ENCODE measurements at places on chromosomes 5 and 9.

GRCh38 chr9:22286661-22287060 lies 160.0 kb upstream of the DMRTA1 start:
- DNase-seq: no peak

DNA sequence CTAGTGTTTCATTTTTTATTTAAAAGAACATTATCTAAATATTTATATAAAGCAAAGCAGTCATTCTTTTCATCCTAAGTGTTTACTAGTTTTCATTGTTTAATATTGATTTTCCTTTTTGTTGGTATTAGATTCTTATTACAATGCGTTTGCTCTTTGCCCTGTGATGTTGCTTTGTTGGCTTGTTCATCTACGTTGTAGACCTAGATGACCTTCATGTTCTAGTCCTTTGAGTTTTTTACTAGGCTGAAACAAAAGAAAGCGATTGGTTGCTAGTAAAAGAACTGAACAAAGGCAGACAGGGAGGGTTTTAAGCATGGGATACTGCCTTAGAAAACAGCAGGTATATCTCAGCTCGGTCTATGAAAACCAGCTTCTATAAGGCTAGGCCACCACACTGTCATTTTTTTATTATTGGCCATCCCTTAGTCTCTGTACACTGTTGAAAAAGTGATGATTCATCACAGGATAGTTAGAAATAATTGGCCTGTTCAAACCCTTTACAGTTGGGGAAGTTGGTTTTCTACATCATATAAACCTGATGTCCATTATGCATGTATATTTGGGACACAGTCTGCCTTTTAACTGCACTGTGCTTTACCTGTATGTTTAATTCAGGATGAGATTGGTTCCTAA lies 119.0 kb downstream of the ZCCHC7 start:
- no peak for DNase-seq

DNA sequence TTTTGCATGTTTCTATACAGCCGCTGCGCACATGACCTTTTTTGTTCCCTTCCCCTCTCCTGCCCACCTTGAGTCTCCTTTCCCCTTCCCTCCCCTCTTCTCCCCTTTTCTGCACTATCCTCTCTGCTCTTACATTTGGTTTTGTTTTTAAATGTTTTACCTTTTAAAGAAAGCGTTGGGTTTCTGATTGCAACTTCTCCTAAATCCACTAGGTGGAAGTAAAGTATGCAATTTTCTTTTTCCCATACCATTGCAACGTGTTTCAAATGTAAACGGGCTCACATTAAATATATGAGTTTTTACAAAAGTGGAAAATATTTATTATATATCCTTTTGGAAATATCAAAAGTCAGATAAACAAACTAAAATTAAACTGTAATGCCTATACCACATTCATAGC lies 500.9 kb downstream of the DIRAS2 start:
- DNase-seq: peak; percentile 22

DNA sequence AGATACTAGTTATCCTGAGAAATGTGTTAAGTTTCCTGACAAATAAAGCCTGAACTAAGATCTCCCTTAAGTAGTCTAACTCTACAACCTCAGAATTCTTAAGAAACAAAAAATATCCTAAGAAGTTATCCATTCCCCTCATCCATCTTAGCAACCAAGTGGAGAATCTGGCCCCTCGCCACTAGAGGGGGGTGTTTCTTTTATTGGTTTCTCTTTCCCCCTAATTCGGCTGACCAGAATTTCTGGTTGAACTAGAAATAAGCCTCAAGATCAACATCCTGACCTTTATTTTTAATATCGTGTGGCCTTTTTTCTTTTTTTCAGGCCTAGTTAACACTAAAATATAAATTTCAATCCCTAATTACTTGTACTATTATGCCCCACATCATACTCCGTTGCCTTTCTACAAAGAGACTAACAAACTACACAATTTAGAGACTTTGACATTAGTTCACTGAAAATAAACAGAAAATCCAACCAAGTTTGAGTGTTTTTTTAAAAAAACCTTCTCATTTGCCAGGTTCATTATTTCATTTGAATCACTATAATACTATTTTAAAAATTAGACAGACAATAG lies 14.3 kb upstream of the NR4A3 start:
- DNase-seq: peak; percentile 66

DNA sequence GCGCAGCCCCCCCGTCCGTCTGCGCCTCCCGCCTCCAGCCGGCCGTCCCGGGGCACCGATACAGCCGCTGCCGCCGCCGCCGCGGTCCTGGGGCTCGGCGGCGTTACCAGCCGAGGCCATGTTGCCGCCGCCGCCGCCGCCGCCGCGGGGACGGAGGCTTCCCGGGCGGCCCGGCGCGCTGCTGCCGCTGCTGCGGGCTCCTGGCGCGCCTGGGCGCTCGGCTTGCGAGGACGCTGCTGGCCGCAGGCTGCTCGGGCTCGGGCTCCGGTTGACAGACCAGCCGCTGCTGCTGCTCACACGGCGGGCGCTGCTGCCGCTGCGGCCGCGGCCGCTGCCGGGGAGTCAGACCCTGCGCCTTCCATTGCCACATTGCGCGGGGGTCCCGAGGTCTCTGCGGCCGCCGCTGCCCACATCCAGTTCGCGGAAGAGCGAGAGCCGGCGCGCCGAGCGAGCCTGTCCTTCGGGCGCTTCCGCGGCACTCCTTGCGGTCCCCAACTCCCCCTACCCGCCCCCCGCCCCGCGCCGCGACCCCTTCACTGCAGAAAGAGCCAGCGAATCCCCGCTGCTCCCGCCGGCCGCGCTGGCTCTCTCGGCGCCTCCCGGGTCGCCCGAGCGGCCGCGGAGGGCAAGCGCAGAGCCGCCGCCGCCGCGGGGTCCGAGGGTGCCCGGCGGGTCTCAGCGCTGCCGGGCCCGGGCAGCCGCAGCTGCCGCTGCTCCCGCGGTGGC lies 8.4 kb downstream of the PTCH1 start:
- peak; percentile 35 for DNase-seq

DNA sequence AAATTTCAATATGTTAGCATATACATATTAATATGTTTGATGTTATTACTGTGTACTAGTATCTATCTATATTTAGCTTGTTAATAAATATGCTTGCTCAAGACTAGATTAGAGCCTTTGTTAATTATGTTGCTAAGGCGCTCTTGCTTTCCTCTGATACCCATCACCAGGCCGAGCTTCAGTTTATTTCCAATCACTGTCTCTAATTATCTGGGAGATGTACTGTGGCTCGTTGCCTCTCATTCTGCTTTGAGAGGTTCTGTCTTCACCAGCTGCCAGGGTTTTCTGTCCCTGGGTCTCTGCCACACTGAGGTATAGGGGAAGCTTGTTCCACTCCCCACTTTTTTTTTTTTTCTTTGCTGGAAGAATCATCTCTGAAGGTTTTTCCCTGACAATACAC lies 21.0 kb upstream of the TAF11L2 start:
- DNase-seq: no peak

DNA sequence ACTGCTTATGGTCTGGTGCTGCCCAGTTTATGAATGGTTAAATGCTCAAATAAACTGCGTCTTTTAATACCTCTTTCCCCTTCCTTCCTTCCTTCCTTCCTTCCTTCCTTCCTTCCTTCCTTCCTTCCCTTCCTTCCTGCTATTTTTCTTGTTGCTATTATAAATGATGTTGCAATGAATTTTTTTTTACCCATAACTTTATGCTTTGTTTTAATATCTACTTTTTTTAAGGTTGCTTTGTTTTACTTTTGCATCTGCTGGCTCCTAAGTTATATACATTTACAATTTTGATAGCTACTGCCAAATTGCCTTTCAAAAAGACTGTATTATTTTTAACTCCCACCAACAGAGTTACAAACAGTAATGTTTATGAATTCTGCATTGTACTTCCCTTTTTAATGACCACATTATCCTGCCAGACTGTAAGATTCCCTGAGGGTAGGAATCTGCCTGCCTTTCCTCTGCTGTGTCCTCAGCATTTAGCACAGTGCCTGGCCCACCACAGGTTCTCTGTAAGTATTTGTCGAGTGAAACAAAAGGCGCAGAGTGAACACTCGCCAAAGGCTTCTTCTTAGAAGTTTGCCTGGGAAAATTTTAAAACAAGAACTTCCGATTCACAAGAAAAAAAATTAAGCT lies 36.9 kb downstream of the KIF4B start:
- no peak for DNase-seq

DNA sequence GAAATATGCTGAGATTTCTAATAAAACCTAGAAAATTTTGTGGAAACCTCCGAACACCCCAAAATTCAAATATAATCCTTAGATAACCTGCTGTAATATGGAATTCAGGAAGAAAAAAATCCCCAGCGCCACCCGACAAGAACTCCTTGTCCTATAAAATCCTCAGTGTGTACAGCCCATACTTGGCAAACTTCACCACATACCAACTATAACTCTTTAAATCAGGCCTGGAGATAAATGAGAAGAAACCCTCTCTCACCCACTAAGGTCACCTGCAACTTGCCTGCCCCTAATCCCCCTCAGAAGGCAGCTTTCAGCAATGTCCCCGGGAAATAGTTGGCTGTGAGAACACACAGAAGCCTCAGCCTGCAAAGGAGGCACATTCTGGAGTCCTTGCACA lies 90.5 kb downstream of the SH3TC2 start:
- no peak for DNase-seq

GRCh38 chr5:82347201-82347865 lies 69.2 kb upstream of the RPS23 start:
- peak; percentile 92 for DNase-seq

GRCh38 chr5:111694133-111694532 lies 62.9 kb downstream of the NREP start:
- DNase-seq: no peak

DNA sequence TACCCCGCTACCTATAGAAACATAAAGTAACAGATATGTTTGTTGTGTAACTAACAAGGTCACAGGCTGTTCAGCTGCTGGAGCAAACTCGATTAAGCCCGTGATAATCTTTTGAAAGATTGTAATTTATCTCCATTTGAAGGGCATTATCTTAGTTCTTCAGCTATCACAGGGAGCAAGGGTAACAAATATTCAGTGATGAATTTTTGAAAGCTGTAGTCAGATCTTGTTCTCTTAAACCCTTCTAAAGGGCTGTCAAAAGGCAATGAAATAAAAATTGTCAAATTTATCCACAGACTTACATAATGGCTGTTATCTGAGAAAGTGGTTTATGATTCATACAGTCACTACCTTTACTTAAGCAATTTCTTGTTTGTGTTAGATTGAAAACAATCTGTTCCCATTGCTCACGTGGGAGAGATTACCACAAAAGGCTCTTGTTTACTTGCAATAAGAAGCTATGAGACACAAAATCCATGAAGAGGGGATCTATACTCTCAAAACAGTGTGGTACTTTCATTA lies 78.3 kb upstream of the ZNF608 start:
- peak; percentile 27 for DNase-seq

GRCh38 chr5:59420596-59420995 lies 472.9 kb downstream of the PDE4D start:
- peak; percentile 51 for DNase-seq

DNA sequence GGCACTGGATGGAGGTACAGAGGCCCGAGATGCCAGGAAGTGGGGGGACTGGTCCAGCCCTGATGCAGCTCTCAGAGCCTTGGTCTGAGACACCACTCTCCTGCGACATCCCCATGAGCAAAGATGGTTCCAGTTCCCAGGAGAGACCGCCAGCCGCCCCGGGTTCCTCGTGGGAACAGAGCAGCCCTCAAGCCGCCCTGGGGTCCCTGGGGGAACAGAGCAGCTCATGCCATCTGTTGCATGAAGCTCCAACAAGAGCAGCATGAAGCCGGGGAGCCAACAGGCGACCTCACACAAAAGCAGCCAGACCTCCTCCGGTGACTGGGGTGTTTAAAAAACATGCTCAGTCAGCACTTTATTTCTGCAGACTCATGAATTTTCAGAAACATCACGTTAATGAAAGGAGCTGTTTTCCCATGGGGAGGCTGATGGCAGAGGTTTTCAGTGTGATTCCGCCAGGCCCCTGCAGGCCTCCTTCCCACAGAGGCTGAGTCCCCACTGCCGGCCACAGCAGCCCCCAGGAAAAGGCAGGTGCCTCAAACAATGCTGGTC lies 6.2 kb downstream of the SLC6A18 start:
- no peak for DNase-seq

GRCh38 chr9:113228130-113228665 lies 6.9 kb downstream of the SLC31A1 start:
- no peak for DNase-seq

DNA sequence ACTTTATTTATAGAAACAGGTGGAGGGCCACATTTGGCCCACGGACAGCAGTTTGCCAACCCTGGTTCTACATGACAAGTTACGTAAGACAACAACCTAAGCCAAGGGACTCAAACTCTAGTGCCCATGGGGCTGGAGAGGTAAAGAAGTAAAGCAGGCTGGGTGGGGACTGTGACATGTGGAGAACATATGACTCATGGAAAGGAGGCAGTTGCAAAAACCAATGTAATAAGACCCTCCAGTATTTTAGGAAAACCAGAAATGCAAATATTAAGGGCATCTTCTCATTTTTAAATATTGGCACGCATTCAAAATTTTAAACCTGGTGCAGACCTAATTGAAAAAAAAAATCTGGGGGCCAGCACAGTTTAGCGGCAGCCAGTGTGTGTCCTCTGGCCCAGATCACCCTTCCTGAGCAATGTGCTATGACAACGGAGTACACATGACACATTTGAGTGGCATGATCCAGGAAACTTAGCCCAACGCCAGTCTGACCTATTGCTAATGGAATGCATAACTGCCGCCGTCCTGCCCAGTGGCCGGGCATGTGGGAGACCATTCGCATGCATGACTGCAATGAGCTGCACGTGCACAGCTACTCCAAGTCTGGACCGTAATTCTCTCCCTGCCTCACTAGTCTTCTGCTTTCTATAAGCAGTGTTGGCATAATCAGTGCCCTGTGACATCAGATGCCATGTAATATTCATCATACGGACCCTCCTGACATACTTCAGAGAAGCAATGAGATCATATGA lies 97.2 kb downstream of the SH3TC2 start:
- DNase-seq: peak; percentile 99

DNA sequence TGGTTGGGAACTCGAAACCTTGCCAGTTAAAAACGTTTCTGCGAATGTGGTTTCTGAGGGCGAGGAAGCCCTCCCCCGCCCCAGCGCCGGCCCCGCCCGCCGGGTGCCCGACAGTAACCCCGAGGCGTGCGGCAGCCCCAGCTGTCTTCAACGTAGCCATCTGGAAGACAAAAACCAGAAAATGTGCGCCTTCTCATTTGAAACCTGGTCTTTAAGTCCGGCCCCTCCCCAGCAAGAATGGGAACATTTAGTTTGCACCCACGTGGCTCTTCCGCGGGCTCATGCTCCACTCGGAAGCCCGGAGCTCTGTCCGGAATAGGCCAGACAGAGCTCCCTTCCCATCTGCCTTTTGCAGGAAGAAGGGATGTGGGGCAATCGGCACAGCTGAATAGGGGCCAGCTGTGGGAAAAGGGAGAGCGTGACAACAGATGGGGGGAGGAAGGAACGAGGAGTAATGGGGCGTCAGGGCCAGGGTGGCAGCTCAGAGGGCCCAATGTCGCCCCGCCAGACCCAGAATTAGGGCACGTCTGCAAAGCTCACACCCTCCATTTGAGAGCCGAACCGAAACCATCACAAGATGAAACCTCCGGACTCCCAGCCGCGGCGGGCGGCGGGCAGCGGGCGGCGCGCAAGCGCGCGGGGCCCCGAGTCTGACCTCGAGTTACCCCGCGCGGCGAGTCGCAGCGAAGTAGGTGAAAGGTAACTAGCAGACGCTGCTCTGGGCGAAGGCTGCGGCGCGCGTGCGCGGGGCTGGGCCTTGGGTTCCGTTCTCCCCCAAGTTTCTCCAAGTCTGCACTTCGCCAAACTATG lies 63.4 kb upstream of the ABCA1 start:
- peak; percentile 85 for DNase-seq

Data from fibroblast of skin of back (primary cell).